Endothelial cell (in vitro differentiated cells): ENCODE measurements at places on chromosomes 5 and 9.

DNA sequence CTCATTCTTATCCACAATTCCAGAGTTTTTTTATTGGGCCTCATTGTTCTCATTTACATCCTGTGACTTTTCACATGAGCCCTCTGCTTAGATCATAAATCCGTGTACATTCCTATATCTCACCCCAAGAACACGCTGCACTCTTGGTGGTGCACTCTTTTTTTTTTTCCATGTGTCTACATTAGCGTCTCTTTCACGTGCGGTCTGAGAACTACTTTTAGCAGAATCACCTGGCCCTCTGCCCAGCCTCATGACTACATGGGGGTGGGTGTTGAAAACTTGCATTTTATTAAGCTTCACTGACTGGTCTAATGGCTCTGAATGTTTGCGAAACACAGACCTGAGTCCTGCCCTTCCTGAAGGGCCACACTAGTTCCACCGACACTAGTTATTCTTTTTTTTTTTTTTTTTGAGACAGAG, 18.6 kb downstream of the C9orf57 start:
- no peak overlapping the region for H3K27ac ChIP-seq
- H3K36me3 ChIP-seq, result no peaks in the 10 kb centered on the region
- DNase-seq, result no peak
- H3K4me1 ChIP-seq, result no peaks in the 10 kb centered on the region
- no peak overlapping the region for H3K4me3 ChIP-seq

- no peak for DNase-seq
- peaks cover 4% of the 10 kb centered on the region for H3K36me3 ChIP-seq
- no peak overlapping the region for H3K4me3 ChIP-seq
- no peaks in the 10 kb centered on the region for H3K4me1 ChIP-seq
Measured at GRCh38 chr9:37082214-37082765, 38.1 kb upstream of the ZCCHC7 start.

- no peak overlapping the region for H3K4me3 ChIP-seq
- H3K27ac ChIP-seq, result no peak overlapping the region
- DNase-seq, result peak; percentile 31
- H3K36me3 ChIP-seq, result no peaks in the 10 kb centered on the region
- H3K4me1 ChIP-seq, result no peaks in the 10 kb centered on the region
Measured at GRCh38 chr9:7844242-7844641, 44.7 kb upstream of the DMAC1 start.

DNA sequence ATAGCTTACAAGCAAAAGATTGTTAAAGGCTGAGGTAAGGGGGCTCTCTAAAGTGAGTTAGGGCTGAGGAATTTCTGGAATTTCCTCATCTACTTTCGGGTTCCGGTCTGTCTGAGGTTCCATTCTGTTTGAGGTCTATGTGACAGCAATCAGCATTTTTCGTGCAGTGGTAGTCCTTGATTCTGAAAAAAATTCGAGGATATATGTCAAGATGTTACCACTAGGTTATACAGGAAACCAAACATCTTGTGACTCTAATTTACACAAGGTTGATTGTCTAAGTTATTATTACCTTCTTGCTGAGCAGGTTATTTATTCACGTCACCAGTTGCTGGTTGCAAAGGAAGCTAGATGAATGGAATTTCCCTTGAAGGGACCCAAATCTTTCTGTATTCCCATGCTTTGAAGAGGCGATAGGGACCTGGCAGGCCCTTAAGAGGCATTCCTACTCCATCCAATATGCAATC, 35.2 kb downstream of the RLN2 start:
- H3K27ac ChIP-seq, result peak overlapping the region; percentile 79
- H3K27me3 ChIP-seq, result peaks cover 2% of the 10 kb centered on the region
- H3K4me3 ChIP-seq, result no peak overlapping the region
- peaks cover 8% of the 10 kb centered on the region for H3K4me1 ChIP-seq

DNA sequence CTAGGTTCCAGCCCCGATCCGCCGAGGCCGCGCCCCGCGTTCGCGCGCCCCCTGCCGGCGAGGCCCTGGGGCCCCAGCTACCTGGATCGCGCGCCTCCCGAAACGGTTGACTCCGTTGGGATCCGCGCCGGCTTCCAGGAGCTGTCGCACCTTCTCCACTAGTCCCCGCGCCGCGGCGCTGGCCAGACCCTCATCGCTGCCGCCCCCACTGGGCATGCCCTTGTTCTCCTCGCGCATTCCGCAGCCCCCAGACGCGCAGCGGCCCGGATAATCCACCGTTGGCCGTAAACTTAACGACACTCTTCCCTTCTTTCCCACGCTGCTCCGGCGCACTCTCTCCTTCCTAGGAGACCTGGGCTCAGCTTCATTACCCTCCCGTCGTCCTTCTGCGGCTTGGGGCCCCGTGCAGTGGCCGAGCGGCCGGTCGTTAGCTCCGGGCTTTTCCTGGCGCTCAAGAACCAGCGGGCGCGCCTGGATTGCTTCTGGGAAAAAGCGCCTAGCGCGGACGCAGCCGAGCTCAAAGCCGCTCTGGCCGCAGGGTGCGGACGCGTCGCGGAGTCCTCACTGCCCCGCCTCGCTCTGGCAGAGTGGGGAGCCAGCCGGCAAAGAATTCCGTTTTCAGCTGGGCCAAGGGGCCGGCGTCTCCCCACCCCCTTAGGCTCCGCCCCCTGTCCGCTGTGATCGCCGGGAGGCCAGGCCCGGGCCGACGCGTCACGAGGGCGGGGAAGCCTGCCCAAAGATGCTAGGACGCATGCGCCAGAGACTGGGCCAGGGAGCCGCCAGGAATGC, at the start of gene CDKN2B:
Gene CDKN2B, minus strand, starts transcription at position 589 of the 789 bp plus-strand sequence. Its CDS starts 352 bp downstream, at position 237.
- DNase-seq, result peak; percentile 96
- H3K27me3 ChIP-seq, result peaks cover 4% of the 10 kb centered on the region
- H3K27ac ChIP-seq, result no peak within 1 kb of the TSS

- H3K27ac ChIP-seq, result no peak overlapping the region
- peaks cover 7% of the 10 kb centered on the region for H3K4me1 ChIP-seq
- peaks cover 3% of the 10 kb centered on the region for H3K27me3 ChIP-seq
- no peak overlapping the region for H3K4me3 ChIP-seq
- H3K36me3 ChIP-seq, result peaks cover 35% of the 10 kb centered on the region
Measured at GRCh38 chr9:37944671-37945481, 40.9 kb upstream of the SLC25A51 start.

DNA sequence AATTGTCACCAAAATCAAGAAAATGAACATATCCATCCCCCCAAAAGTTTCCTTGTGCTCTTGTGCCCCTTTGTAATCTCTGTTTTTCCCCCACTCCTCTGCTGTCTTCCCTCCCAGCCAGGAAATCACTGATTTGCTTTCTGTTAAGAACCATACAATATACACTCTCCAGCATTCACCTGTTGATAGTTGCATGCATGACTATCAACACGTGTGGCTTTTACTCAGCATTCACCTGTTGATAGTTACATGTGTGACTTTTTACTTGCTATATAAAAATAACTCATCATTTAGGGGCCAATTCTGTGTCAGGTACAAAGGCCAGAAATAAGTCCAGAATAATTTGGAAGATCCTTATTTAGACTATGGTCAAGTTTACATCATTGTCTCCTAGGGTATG, 6.0 kb downstream of the RANBP17 start:
- no peaks in the 10 kb centered on the region for H3K36me3 ChIP-seq
- no peak overlapping the region for H3K4me3 ChIP-seq
- peaks cover 7% of the 10 kb centered on the region for H3K4me1 ChIP-seq
- no peak for DNase-seq
- H3K27me3 ChIP-seq, result peaks cover 4% of the 10 kb centered on the region

DNA sequence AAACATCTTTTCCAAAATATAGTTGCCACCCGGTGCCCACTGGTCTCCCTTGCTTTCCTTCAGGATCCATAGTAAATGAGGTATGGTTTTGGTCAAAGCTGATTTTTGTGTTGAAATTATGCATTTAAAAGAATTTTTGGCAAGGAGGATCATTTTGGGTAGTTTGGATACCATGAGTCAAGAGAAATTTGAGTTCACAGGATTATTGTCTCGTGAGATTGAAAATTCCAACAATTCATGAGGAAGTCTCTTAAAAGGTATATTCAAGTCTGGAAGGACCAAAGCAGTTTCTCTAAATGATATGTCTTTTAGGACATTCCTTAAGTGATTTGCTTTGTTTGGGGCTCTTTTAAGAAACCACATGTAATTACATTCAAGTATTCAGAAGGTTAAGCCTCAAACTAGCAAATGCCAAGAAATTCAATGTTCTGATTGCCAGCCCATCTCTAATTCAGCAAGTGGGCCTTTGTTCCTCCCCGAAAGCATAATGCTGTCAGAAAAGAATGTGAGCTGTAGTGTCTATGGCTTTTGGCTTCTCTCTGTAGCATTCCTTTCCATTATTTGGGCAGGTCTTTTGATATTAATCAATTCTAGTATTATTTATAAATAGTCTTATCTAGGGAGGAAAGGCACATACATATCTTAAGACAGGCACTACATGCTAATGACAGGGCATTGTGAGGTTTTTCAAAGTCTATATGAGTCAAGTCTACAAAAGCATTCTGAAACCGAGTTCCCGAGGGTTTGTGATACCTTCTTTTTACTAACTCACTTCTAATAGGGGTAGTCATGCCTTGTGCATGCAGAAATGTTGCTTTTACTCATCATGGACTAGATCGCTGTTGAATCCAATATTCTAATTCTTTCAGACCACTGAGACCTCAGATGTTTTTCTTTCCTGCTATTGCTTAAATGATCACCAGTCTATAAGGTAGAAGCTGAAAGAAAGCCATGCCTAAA, 453.9 kb downstream of the ENC1 start:
- peaks cover 10% of the 10 kb centered on the region for H3K4me1 ChIP-seq
- no peak overlapping the region for H3K4me3 ChIP-seq
- no peaks in the 10 kb centered on the region for H3K27me3 ChIP-seq
- H3K36me3 ChIP-seq, result no peaks in the 10 kb centered on the region

DNA sequence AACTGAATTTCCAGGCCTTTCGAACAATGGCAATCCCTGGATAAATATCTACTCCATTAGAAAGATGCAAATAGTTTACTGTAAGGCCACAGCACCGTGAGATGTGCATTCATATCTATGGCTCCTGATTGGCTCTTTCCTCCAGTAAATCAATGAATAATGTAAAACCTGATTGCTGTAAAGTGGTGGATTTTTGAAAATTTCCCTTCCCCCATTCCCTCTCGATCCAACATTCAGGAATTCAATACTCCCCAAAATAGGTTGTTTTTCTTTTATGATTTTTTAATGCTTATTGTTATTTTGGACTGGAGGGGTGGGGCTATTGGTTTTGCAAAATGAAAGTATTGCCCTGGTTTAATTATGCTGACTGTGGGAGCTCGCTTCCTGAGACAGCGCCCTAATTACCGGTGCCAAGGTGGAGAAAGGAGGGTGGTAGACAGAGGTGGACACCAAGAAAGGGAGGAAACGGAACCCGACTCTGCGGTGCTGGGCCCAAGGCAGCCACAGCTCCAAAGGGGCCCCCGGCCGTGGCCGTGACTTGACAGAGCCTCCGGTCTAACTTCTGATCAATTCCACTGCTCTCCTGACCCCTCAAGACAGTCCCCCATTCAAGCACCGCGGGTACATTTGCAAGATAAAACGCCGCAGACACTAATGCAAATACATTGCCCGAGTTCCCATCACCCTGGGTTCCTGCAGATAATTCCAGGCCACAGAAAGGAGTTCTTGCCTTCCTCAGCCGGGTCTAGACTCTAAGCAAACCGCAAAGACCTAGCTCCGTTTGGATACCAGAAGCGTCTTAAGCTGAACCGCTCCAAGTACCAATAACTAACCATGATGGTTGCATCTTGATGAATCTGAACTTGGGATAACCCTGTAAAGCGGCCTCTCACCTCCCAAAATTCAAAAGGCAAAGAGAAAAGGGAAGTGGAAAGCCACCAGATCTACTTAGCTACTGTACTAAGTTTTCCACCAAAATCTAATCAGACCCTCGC, 211.2 kb downstream of the MEF2C start:
- H3K36me3 ChIP-seq, result no peaks in the 10 kb centered on the region
- DNase-seq, result peak; percentile 9
- peaks cover 46% of the 10 kb centered on the region for H3K4me1 ChIP-seq
- H3K4me3 ChIP-seq, result no peak overlapping the region
- no peak overlapping the region for H3K27ac ChIP-seq

- peaks cover 4% of the 10 kb centered on the region for H3K4me1 ChIP-seq
- no peak overlapping the region for H3K4me3 ChIP-seq
- no peaks in the 10 kb centered on the region for H3K27me3 ChIP-seq
- H3K36me3 ChIP-seq, result no peaks in the 10 kb centered on the region
Measured at GRCh38 chr9:23747088-23748075, 78.7 kb downstream of the ELAVL2 start.

GRCh38 chr9:81374459-81375186, 314.7 kb downstream of the TLE1 start:
- no peaks in the 10 kb centered on the region for H3K36me3 ChIP-seq
- DNase-seq, result no peak
- no peak overlapping the region for H3K27ac ChIP-seq
- peaks cover 2% of the 10 kb centered on the region for H3K27me3 ChIP-seq
